Left renal pelvis (tissue), 4 donors: ENCODE measurements at places on chromosomes 16 and 17.

- no peak for DNase-seq
Measured at GRCh38 chr16:11204513-11205047, 51.4 kb downstream of the SOCS1 start.

DNA sequence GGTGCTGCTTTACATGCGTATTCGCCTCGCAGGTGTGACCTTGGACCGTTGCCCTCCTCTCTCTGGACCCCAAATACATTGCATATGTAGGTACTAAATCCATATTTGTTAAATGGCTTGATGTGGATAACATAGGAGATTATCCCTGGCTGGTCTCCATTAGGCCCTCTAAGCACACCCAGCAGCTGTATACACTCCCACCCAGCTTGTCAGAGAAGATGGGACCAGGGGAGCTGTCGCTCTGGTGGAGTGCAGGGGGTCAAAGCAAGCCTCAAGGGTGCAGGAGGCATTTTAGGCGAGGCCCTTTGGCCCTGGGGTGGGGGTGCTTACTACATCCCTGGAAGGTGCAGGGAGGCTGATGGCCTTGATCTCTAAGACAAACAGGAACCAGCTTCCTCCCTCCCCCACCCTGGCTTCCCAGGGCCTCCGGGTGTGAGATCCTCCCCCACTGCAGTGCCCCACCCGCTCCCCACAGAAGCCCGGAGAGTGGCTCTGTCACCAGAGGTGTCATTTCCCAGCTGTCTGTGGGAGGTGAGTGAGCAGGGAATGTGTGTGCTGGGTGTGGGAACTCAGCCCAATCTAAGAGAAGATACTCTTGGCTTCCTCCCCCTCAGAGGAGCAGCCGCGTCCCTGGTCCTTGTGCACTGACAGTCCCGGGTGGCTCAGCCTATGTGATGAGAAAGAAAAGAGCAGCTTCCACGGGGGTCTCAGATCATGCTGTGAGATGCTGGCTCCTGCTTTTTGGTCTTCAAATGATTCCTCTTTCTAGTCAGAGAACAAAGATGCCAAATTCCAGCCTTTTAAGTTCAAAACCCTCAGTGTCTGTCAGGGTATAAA, 1.4 kb upstream of the VAMP2 start:
- no peak for DNase-seq

DNA sequence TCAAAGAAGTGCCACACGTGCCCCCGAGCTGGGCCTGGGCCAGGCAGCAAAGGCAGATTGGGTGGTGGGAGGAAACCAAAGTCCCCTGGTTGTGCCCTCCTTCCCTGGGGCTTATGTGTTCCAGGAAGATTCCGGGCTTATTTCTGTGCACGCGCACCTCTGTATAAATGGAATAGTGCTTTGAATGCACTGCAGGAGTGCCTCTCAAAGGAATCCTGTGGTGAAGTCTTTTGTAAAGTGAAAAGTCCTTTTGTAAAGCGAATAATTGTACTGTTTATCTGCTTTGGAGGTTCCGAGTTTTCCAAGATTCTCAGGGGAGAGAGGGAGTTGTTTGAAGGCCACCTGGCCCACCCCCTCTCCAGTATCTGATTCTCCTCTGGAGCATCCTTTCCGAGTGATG, 26.8 kb downstream of the C17orf75 start:
- no peak for DNase-seq

GRCh38 chr16:53771655-53772497, 67.9 kb downstream of the FTO start:
- no peak for DNase-seq
